ENCODE measurements at places on chromosomes 11 and 22.

- no peak for DNase-seq
Observed at GRCh38 chr22:39777716-39778454, 115.7 kb downstream of the ENTHD1 start.

DNA sequence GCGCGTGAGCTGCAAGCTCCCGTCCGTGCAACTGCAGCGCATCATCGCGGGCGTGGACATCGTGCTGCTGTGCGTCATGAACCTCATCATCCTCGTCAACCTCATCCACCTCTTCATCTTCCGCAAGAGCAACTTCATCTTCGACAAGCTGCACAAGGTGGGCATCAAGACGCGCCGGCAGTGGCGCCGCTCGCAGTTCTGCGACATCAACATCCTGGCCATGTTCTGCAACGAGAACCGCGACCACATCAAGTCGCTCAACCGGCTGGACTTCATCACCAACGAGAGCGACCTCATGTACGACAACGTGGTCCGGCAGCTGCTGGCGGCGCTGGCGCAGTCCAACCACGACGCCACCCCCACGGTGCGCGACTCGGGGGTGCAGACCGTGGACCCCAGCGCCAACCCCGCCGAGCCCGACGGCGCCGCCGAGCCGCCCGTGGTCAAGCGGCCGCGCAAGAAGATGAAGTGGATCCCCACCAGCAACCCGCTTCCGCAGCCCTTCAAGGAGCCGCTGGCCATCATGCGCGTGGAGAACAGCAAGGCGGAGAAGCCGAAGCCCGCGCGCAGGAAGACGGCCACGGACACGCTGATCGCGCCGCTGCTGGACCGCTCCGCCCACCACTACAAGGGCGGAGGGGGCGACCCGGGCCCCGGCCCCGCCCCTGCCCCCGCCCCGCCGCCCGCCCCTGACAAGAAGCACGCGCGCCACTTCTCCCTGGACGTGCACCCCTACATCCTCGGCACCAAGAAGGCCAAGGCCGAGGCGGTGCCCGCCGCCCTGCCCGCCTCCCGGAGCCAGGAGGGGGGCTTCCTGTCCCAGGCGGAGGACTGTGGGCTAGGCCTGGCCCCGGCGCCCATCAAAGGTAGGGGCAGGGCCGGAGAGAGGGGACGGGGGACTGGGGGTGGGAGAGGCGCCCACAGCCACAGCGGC lies 7.3 kb downstream of the PANX2 start:
- DNase-seq, result no peak

DNA sequence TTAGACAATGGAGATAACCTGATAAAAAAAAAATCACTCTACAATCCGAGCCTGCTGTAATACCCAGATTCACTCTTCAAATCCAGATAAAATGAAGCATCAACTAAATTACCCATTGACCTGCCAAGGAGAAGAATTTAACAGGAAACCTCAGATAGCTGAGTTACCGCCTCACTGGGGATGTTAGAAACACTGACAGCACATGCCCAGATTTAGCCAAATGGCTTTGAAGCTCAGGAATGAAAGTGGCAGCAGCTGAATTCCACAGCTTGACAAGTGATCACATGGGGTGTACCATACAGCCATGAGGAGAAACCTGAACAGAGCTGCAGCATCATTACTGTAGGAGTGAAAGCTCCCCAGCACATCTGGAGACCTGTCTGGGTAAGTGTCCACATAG lies 807.6 kb downstream of the DLG2 start:
- DNase-seq, result no peak

GRCh38 chr11:95379479-95379878 lies 148.5 kb upstream of the SESN3 start:
- no peak for DNase-seq

DNA sequence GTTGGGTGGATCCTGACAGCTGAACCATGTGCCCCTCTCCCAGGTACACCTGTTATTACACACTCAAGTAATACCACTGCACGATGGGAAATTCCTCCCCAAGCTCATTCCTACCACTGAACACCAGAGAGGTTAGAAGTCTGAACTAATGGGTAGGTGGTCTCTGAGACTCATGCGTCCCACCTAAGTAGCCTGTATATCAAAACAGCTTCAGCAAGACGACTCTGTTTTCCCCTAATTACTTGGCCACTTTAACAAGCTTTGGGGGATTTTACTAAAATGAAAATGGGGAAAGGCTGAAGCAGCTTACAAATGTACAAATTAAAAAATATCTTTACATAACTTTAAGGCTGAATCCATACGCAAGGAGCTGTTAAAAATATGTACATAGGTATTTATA lies 29.4 kb downstream of the LGR4 start:
- no peak for DNase-seq

- no peak for DNase-seq
Observed at GRCh38 chr11:103396237-103396636, 287.0 kb downstream of the DYNC2H1 start.

DNA sequence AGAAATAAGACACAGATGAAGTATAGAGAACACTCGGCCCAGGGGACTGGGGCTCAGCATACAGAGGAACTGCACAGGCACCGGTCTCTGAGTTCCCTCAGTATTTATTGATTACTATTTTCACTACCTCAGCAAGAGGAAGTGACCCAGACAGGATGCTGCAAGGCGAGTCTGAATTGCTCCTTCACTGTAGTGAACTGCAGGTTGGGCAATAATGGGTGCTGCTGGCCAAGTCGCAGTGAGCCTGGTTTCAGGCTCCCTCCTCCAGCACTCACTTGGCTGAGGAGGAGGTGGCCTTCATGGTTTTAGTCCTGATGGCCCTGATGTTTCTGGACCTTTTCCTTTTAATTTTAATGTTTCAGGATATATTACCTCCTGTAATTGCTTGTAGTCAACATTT lies 10.4 kb downstream of the OR52K2 start:
- no peak for DNase-seq

DNA sequence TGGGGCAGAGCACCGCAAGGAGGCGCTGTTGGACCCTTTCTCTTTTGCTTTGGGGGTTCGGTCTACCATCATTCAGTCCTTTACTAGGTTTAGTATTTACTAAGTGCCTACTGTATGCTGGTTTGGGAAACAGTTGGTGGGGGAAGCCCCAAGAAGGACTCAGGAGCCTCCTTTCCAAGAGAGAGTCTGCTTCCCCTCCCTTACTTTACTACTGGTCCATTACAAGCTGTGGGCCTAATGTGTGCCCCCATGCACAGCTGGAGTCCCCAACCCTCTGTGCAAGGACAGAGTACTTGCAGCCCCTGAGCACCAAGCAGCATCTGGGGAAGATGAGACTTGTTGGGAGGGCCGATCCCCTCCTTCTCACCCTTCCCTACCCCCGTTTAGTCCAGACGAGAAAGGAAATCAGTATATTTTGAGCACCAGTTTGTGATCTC lies 876 bp upstream of the UBE2L6 start:
- DNase-seq, result peak; percentile 72

GRCh38 chr11:83159902-83160865 lies 3.3 kb downstream of the PCF11 start:
- DNase-seq, result no peak

DNA sequence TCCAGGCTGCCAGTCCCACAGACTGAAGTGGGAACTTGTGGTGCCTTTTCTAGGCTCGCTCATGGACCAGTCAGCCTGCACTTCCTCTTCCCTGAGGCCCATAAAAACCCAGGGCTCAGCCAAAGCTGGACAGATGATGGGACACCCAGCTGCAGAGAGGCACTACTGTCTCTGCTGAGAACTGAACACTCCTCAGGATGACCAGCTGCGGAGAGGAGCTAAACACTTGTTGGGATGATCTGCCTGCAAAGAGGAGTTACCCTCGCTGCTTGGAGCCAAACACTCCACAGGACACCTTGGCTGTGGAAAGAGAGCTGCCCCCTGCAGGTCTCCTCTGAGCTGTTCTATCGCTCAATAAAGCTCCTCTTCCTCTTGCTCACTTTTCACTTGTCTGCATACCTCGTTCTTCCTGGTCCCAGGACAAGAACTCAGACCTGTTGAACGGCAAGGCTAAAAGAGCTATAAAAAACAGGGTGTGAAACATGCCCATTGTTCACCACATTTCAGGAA lies 465.5 kb downstream of the GUCY1A2 start:
- DNase-seq, result no peak

- DNase-seq, result no peak
Observed at GRCh38 chr11:26333906-26334305, 2.0 kb downstream of the ANO3 start.

DNA sequence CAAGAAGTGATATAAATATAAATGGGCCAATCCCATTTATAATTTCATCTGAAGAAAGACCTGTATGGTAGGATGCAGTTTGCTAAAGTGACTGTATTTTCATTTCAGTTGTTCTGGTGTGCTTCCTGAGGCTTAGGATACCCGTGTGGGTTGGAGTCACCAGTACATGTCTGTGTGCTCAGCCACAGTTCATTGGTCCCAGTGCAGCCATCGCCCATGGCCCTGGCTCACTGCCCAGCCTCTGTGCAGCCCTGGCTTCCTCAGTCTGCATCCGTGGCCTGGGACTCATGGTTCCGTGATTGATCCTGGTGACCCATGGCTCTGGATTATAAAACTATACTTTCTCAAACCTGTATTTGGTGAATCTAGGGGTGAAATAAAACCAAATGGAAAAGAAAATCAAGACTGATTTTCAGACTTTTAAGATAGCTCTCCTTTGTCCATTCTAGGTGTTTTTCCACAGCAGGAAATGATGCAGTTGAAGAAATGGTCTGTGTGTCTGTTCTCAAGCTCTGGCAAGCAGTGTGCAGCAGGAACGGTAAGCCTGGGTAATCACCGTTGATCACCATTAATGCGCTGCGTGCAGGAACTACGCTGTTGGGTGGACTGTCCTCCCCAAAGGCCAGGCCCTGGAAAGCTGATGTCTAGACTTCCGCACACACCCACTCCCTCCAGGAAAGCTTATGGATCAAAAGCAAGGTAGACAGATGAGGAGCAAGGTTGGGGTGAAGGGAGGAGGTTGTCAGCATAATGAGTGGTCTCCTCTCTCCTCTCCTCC lies 27.2 kb downstream of the TTC12 start:
- no peak for DNase-seq

DNA sequence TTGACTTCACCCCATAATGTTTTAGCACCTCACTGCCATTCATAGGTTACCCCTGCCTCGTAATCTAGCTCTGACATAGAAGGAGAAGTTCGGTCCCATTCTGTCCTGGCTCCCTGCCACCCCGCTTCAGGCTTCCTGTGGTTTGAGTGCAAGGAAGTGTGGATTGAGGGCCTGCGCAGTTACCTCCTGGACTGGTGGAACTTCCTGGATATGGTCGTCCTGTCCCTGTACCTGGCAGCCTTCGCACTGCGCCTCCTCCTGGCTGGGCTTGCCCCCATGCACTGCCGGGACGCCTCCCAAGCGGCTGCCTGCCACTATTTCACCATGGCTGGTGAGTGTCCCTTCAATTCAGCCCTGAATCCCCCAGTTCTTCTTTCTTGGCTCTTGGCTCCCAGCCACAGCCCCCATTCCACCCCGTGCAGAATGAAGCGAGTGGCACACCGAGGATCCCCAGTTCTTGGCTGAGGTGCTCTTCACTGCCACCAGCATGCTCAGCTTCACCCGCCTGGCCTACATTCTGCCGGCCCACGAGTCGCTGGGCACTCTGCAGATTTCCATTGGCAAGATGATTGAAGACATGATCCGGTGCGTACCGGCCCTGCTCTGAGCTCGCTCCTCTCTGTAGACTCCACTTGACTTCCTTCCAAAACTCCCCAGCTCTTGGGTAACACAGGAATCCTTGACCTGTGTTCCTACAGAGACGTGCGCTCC lies 15.4 kb downstream of the ART5 start:
- no peak for DNase-seq

GRCh38 chr22:47010211-47010610 lies 247.8 kb downstream of the TBC1D22A start:
- no peak for DNase-seq

DNA sequence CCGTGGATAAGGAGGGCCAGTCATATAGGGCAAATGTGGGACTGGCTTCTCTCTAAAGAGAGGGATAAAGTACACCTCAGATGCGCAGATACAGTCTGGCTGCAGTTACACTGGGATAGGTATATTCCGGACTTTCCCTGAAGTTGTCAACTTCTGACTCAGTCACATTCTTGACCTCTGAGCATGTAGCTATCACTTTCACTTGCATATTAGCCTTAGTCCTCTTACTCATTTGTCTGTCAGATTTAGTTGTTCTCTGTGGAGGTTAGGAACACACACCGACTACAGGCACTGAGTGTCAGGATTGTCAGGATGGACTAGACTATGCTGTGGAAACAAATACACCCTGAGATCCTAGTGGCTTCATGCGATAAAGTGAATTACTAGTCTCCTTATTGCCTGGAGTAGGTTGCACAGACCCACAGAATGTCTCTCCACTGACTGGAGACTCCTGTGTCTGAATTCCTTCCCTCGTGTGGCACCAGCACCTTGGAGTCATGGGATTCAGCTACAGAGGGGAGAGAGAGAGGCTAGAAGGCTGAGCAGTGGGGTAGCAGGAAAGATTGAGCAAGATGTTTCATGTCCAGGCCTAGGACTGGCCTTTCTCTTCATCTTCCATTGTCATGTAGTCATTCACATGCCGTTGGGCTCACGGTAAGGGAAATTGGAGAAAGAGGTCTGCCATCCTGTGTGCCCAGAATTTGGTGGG lies 654.3 kb downstream of the NTM start:
- DNase-seq, result no peak

- DNase-seq, result no peak
Observed at GRCh38 chr11:116240710-116241109, 532.1 kb downstream of the BUD13 start.

- DNase-seq, result no peak
Observed at GRCh38 chr11:35127619-35128018, 11.4 kb upstream of the CD44 start.

DNA sequence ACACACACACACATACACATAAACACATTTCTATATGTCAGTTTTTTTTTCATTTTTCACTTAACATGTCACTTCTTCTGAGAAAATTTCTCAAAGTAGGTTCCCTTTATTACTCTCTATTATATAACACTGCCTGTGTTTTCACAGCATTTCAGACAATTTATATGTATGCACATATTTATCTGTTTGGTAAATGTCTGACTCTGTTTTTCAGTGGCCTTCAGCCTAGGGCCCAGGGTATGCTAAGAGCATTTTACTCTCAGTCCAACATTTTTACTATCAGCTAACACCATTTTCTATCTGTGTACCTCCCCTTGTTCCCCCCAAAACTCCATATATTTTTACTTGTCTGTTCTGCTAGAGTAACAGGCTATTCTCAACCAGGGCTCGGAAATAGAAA lies 92.3 kb downstream of the ANO3 start:
- no peak for DNase-seq

DNA sequence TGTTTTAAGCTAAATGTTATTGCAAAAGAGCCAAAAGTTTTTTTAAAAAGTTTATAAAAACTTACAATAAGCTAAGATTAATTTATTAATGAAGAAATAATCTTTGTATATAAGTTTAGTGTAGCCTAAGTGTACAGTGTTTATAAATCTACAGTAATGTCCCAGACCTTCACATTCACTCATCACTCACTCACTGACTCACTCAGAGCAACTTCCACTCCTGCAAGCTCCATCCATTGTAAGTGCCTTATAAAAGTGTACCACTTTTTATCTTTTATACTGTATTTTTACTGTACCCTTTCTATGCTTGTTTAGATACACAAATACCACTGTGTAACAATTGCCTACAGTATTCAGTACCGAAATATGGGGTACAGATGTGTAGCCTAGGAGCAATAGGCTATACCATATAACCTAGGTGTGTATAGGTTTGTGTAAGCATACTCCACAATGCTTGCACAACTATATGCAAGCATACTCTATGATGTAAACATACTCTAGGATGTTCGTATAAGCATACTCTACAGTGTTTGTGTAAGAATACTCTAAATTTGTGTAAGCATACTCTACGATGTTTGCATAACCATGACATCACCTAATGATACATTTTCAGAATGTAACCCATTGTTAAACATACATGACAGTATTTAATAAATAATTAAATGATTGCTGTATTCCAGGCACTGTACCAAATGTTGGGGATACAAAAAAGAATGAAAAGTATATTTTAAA lies 953.0 kb downstream of the KCNA4 start:
- no peak for DNase-seq

All from stimulated activated CD8-positive, alpha-beta memory T cell treated with anti-CD3 and anti-CD28 coated beads, Interleukin-12 subunit alpha, Interleukin-12 subunit beta, amount 100 ng/mL, for 4 hours (primary cell).